ENCODE measurements at places on chromosomes 7 and 10. TPM values are rescaled to one million over a fixed set of nuclear protein-coding genes. Genes with fewer than 3 reads are reported as not detected.

- no peak for DNase-seq
Measured at GRCh38 chr7:87784424-87784823, 91.7 kb downstream of the SLC25A40 start.

DNA sequence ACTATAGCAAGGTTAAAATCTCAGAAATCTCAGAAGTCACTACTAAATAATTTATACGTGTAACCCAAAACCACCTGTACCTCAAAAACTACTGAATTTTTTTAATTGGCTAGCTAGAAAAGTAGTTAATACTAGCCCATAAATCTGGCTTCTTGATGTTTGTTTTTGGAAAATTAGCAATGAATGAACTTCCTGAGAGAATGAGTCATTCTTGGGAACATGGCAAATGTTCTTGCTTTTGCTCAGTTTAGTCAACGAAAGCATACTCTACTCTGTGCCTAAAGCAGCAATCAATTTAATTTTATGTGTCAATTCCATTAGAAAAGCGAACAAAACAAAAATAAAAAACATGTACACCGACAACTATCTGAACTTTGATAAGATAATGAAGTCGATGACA is 69.2 kb downstream of the SEMA3E start:
- no peak for DNase-seq

- no peak for DNase-seq
Measured at GRCh38 chr10:1068380-1069361, 12.5 kb downstream of the WDR37 start.

The TRPV6 gene
- total RNA-seq = not detected

The FFAR4 gene
- total RNA-seq = not detected

DNA sequence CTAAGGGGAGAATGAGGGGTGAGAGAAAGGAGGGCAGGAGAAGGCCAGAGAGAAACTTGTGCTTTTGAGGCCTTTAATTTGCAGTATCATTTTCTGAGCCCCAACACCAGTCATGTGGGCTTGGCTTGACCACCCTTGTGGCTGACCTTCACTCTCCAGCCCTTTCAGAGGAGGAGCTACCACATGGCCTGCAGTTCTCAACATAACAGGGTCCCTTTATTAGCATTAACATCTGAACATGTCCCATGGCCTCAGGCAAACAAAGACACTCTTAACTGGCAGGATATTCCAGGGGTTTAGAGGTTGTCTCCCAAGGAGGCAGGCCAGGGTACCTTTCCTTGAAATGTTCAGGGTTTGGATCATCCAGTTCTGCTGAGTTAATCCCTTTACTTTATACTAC is 6.7 kb downstream of the ZNF713 start:
- no peak for DNase-seq

DNA sequence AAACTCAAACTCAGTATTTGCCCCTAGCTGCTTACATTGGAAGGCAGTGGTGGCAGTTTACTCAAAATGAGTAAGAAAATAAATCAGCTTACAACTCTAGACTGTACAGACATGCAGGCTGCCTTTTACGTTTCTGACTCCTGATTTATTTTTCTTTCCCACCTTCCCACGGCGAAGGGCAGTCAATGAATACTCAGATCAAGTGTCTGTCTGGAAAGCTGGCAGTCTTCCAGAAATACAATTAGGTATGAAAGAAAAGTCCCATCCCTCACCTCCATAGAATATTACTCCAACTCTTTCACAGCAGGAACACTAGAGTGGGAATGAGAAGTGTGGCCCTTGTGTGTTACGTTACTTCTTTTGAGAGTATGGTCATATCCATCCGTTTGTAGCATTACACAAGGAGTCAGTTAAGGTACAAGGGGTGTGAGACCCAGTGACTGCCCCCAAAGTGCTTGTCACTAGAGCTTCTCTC is 1.3 kb upstream of the PAPSS2 start:
- DNase-seq = no peak

- no peak for DNase-seq
Measured at GRCh38 chr10:23319835-23320234, 24.8 kb downstream of the C10orf67 start.

The MYH16 gene
- not detected for total RNA-seq

GRCh38 chr10:74079936-74080590 is 70.6 kb downstream of the AP3M1 start:
- no peak for DNase-seq

GRCh38 chr7:127346575-127347256 is 45.8 kb downstream of the ZNF800 start:
- DNase-seq = no peak

The FAM237B gene
- total RNA-seq = not detected

The LLCFC1 gene
- not detected for total RNA-seq

The BTBD16 gene
- not detected for total RNA-seq

DNA sequence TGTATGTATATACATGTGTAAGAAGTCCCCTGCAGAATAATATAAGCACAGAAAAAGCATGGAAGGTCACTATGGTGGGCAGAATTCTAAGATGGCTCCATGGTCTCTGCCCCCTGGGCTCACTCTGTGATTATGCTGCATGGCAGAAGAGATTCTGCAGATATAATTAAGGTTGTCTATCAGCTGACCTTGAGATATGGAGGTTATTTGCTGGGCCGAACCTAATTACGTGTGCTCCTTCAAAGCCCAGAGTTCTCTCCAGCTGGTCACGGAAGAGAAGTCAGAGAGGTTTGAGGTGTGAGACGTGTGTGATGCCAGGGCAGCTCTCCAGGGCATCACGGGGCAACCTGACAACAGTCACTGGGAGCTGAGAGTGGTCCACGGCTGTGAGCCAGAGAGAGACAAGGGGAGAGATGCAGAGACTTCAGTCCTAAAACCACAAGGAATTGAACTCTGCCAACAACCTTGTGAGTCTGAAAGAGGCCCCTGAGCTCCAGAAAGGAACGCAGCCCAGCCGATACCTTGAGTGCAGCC is 11.5 kb downstream of the PAPOLB start:
- no peak for DNase-seq

DNA sequence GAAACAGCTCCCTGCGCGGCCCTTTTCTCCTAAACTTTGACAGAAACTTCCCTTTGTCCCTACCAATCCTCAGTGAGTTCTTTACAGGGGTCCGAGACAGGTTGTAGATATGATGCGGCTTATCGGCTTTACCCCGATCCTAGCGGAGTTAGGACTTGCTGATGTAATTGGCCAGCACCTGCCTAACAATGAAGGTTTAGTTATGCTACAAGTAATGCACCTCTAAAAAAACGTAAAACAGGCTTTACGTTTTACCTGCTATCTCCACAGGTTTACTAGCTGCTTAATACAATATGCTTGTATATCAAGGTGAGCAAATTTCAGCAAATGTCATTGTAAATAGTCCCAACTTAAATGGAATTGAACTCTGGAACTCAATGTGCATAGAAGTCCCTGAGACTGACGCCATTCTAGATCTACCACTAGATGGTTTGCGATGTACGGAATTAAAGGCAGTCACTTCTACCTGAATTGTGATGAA is 697 bp upstream of the SNX13 start:
- no peak for DNase-seq

The PRPS1L1 gene
- not detected for total RNA-seq

- DNase-seq = no peak
Measured at GRCh38 chr10:21385536-21385935, 139.9 kb downstream of the SKIDA1 start.

GRCh38 chr7:129255800-129256199 is 31.0 kb downstream of the AHCYL2 start:
- DNase-seq = no peak

DNA sequence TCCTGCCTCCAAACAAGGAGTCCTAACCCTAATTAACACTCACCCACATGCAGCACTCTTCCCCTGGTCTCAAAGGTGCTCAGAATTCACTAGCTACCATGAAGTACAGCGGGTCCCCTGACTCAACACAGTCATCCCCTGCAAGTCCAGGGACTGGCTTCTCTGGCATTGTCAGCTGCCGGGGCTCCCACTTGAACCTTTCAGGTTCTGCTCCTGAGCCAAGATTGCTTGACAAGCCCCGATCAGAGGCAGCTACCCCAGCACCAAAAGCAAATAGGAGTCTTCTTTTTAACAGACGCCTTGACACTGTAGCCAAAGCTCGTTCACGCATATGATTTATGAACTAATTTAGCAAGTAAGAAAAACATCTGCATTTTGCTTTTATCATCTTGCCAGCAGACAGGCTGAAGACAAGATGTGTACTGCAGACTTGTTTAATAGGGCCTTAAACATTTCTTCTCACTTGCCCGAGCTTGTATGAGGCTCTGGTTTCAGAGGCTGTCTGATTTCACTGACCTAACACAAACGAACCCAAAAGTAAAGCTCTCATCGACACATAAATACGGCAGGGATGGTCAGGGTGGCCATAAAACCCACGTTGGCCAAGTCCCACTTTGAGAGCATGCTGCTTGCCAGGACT is 67.6 kb upstream of the ADAM12 start:
- no peak for DNase-seq

- DNase-seq = no peak
Measured at GRCh38 chr7:101870361-101871062, 53.1 kb downstream of the CUX1 start.

The PHYH gene
- 16.0 TPM for total RNA-seq

- no peak for DNase-seq
Measured at GRCh38 chr10:88082806-88083596, 219.6 kb downstream of the PTEN start.

The SUN3 gene
- total RNA-seq = not detected

GRCh38 chr7:8131694-8132605 is 130.0 kb downstream of the ICA1 start:
- no peak for DNase-seq

- no peak for DNase-seq
Measured at GRCh38 chr10:37871568-37872251, 14.3 kb upstream of the ZNF248 start.

GRCh38 chr10:77810446-77811335 is 115.9 kb downstream of the DLG5 start:
- DNase-seq = no peak

- no peak for DNase-seq
Measured at GRCh38 chr7:105210721-105211205, 178.0 kb downstream of the SRPK2 start.

- DNase-seq = no peak
Measured at GRCh38 chr10:123270806-123271205, 116.6 kb downstream of the BUB3 start.

DNA sequence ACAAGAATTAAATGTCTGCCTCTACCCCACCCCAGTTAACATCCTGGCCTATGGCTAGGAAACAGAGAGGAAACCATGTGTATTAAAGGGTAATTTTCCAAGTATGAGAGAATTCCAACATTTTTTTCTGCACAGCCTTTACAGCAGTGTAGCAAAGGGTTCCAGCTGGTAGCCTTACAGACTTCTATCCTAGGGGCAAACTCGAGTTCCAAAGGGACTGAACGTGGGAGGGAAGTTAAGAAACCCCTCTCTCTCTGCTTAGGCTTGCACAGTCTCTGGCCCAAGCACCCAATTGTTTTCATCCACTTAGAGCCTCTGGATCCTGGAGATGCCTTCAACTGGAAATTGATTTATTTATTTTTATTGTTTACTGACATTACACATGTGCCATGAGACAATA is 60.3 kb downstream of the SLC16A12 start:
- DNase-seq = no peak

DNA sequence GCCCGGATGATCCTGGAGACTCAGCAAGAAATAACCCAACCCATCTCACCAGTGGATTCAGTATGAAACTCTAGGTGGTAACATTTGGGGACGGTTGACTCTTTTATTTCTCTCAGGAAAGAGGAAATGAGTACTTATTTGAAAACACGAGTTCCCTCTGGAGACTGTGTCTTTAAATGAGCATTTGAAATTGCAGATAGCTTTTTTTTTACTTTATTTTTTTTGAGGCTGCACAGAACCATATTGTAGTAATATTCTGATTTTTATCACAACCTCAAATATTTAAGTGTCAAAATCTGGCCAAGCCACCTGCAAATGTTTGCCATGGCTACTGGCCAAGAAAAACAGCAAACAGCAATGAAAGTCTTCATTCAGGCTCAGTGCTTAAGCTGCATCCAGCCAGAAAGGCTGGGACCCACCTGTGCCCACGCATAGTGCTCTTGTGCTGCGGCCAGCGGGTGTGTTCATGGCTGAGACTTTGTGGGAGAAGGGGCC is 160.8 kb downstream of the CREB5 start:
- no peak for DNase-seq

The GPR15LG gene
- not detected for total RNA-seq

GRCh38 chr7:33921216-33921938 is 16.0 kb downstream of the BMPER start:
- DNase-seq = no peak

- DNase-seq = no peak
Measured at GRCh38 chr10:33164060-33164709, 170.3 kb downstream of the NRP1 start.

- no peak for DNase-seq
Measured at GRCh38 chr10:1395025-1395480, 338.9 kb downstream of the WDR37 start.

The CYP2C8 gene
- not detected for total RNA-seq

- DNase-seq = peak; percentile 56
Measured at GRCh38 chr10:17453373-17454091, 863 bp downstream of the ST8SIA6 start.

GRCh38 chr7:127654404-127655394 is 2.7 kb downstream of the SND1 start:
- no peak for DNase-seq

DNA sequence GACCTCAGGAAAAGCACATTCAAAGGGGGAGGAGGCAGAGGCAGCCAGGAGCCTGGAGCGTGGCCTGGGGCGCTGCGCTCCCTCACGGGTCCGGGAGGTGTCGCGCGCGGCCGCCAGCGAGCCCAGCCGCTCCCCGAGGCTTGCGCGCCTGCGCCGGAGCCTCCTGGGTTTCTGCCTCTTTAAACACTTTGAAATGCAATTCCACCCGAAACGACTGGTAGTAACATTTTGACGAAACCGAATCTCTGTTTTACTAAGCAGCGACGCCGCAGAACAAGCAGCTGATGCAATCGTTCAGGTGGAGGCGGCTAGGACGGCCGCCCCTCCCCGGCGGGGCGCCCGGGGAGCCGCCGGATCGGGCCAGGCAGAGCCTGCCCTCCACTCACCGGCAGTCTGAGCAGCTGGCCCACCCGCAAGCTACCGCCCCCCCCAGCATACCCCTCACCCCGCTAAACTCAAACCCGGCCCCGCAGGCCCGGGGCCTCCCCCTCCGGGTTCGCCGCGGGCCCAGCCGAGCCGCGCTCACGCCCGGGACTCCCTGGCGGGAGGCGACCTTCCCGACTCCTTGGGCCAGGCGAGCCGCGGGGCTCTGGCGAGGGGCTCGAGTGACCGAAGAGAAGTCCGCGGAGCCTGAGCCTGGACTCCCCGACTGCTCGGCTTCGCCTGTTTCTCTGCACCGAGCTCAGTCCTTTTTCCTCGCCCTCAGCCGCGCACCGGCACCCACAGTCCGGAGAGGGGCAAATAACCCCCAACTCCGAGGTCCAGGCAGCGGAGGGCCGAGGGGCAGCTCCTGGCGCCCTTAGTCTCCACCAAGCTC is 3.2 kb downstream of the MKX start:
- peak; percentile 88 for DNase-seq

The ZFAND2A gene
- 33.2 TPM for total RNA-seq

The OR2A7 gene
- 2.1 TPM for total RNA-seq
